ENCODE measurements at places on chromosomes 4 and X. TPM values are rescaled to one million over a fixed set of nuclear protein-coding genes. Genes with fewer than 3 reads are reported as not detected.

GRCh38 chr4:120010646-120011045 is 56.0 kb downstream of the MAD2L1 start:
- H3K27me3 ChIP-seq: no peaks in the 10 kb centered on the region
- H3K4me3 ChIP-seq: no peak overlapping the region
- H3K4me1 ChIP-seq: no peaks in the 10 kb centered on the region
- no peak overlapping the region for H3K27ac ChIP-seq
- no peak for DNase-seq
- no peaks in the 10 kb centered on the region for H3K36me3 ChIP-seq

- no peaks in the 10 kb centered on the region for H3K36me3 ChIP-seq
- no peak overlapping the region for H3K4me3 ChIP-seq
- DNase-seq: peak; percentile 13
- no peak overlapping the region for H3K27ac ChIP-seq
Measured at GRCh38 chr4:83709627-83710026, 173.7 kb downstream of the GPAT3 start.

DNA sequence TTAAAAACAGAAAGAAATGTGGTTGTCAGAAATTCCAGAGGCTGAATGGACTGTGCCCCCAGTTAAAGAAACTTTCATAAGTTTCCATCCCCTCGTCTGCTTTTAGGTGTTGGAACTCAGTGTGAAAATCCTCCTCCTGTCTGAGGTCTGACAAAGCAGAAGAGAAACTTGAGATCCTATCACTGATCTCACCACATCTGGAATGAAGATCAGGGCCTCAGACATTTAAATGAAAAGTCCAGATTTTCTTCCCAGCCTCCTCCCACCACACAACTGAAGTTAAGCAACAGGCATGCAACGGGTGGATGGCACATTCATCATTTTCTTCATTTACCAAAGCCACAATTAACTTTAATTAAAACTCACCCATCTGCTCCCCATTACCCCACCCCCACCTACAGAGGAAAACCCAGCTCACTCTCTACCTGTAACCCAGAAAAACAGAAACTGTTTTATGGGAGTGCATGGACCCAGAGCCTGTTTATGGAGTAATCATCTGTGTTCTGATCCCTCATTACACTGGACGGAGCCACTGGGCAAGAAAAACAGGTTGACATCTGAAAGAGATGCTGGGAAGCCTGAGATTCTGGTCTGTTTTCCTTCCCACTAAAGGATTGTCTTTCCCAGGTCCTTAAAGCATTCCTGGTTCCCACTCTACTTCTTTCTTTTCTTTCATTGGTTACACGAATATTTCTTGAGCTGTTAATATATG is 58.1 kb upstream of the HOPX start:
- H3K4me1 ChIP-seq: no peaks in the 10 kb centered on the region
- DNase-seq: no peak
- no peak overlapping the region for H3K27ac ChIP-seq
- no peaks in the 10 kb centered on the region for H3K36me3 ChIP-seq

- H3K27me3 ChIP-seq: no peaks in the 10 kb centered on the region
- H3K36me3 ChIP-seq: no peaks in the 10 kb centered on the region
- H3K4me3 ChIP-seq: no peak overlapping the region
Measured at GRCh38 chr4:8836664-8837171, 34.9 kb downstream of the HMX1 start.

DNA sequence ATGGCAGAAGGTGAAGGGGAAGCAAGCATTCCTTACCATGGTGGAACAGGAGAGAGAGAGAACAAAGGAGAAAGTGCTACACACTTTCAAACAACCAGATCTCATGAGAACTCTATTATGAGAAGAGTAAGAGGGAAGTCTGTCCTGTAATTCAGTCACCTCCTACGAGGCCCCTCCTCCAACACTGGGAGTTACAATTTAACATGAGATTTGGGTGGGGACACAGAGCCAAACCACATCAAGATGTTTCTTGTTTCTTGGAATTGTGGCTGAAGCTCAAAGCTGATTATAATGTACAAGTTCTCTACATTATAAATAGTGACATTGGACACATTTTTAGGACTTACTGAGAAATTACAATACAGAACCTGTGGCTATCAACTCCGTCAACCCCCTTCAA is 29.5 kb upstream of the TAPT1 start:
- H3K4me3 ChIP-seq: no peak overlapping the region
- no peaks in the 10 kb centered on the region for H3K27me3 ChIP-seq
- no peak for DNase-seq

DNA sequence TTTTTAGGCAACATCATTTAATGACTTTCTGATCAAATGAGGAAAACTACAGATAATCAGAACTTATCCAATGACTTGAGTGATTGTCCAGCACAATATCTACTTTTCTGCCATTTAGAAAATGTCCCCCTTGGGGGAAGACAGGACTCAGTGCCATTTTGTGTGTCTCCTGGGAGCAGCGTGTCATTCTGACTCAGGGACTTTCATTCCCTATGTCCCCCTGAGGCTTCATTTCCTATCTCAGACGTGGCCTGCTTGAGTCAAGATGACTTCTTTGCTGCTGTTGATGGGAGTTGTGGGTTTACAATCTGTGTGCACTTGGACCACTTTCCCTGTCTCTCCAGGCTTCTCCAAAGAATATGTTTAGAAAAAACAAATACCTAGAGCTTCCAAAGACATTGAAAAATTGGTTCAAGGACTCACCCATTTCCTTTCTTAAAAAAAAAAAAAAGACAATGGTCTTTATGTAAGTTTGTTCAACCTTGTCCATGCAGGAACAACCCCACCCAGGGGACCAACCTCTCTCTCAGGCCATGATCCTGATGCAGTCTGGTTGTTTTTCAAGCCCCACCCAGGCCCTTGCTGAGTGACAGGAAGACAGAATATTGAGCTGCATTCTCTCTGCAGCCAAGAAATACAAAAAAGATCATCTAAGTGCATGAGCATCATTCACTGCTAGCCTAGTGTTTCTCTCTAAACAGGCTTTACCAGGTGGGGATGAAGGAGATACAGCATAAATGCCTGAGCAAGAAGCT is 34.3 kb upstream of the TMEM154 start:
- H3K27me3 ChIP-seq: no peaks in the 10 kb centered on the region
- H3K27ac ChIP-seq: no peak overlapping the region
- DNase-seq: no peak
- no peaks in the 10 kb centered on the region for H3K4me1 ChIP-seq
- no peak overlapping the region for H3K4me3 ChIP-seq

- H3K27me3 ChIP-seq: no peaks in the 10 kb centered on the region
- no peaks in the 10 kb centered on the region for H3K4me1 ChIP-seq
- H3K27ac ChIP-seq: no peak overlapping the region
- no peak overlapping the region for H3K4me3 ChIP-seq
Measured at GRCh38 chrX:12426420-12426819, 288.1 kb downstream of the FRMPD4 start.

Gene VCX
- total RNA-seq: not detected
